Brain (organoid and tissue), 16 donors: ENCODE measurements at places on chromosomes 2 and 18. TPM values are rescaled to one million over a fixed set of nuclear protein-coding genes. Genes with fewer than 3 reads are reported as not detected.

The SOS1 gene
- 13.0 TPM for polyA plus RNA-seq

The REG1B gene
- not detected for polyA plus RNA-seq

The STEAP3 gene
- polyA plus RNA-seq: 10.9 TPM

The GKN1 gene
- not detected for polyA plus RNA-seq

The TUBA3E gene
- not detected for polyA plus RNA-seq

The CRYGD gene
- not detected for polyA plus RNA-seq

The BARD1 gene
- polyA plus RNA-seq: 3.9 TPM

The LAMA1 gene
- 0.32 TPM for polyA plus RNA-seq

The TRIM43 gene
- polyA plus RNA-seq: not detected

The IL37 gene
- not detected for polyA plus RNA-seq

The MC5R gene
- polyA plus RNA-seq: not detected

The RASGRP3 gene
- polyA plus RNA-seq: 10.3 TPM

The MC4R gene
- polyA plus RNA-seq: not detected

The CBLN2 gene
- polyA plus RNA-seq: 12.4 TPM

The SNTG2 gene
- 1.9 TPM for polyA plus RNA-seq
